Uterus (tissue), 4 donors: ENCODE measurements at places on chromosomes 3 and 15. TPM values are rescaled to one million over a fixed set of nuclear protein-coding genes. Genes with fewer than 3 reads are reported as not detected.

GRCh38 chr3:172530566-172530965, 7.3 kb upstream of the TNFSF10 start:
- H3K27me3 ChIP-seq: no peaks in the 10 kb centered on the region
- H3K4me1 ChIP-seq: no peaks in the 10 kb centered on the region
- H3K4me3 ChIP-seq: no peak overlapping the region
- H3K27ac ChIP-seq: no peak overlapping the region

DNA sequence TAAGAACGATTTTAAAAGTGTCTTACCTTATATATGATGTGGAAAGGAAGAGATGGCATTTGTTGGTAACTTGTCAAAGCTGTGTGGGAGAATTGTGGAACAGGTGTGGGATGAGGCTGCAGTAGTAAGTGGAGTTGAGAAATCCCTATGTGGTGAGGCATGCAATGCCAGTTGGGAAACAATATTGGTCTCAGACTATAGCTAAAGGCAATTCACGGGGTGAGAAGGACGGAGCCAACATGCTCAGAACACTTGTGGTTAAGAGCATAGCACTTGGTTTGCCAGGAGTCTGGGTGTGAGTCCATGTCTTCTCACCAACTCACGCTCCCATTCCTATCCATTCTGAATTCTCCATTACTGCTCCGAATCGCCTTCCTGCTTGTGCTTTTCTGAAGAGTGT, 615.6 kb upstream of the ADAMTS9 start:
- DNase-seq: no peak
- H3K36me3 ChIP-seq: no peaks in the 10 kb centered on the region
- H3K27ac ChIP-seq: no peak overlapping the region
- no peaks in the 10 kb centered on the region for H3K4me1 ChIP-seq

GRCh38 chr15:85764649-85765277, 30.0 kb downstream of the KLHL25 start:
- H3K4me3 ChIP-seq: no peak overlapping the region
- H3K36me3 ChIP-seq: no peaks in the 10 kb centered on the region
- H3K27me3 ChIP-seq: no peaks in the 10 kb centered on the region
- no peak for DNase-seq
- H3K27ac ChIP-seq: peak overlapping the region; percentile 5

- H3K36me3 ChIP-seq: no peaks in the 10 kb centered on the region
- no peaks in the 10 kb centered on the region for H3K27me3 ChIP-seq
- no peaks in the 10 kb centered on the region for H3K4me1 ChIP-seq
- no peak overlapping the region for H3K4me3 ChIP-seq
- DNase-seq: no peak
- no peak overlapping the region for H3K27ac ChIP-seq
Measured at GRCh38 chr15:76229266-76229665, 82.0 kb downstream of the ETFA start.

The PPP1R14D gene
- total RNA-seq: not detected

The PTX3 gene
- total RNA-seq: not detected

The CPEB1 gene
- 0.77 TPM for total RNA-seq

The CCR8 gene
- total RNA-seq: not detected

The ADAMTSL3 gene
- 48.2 TPM for total RNA-seq

The TYRO3 gene
- 25.9 TPM for total RNA-seq
